EL (cell line): ENCODE measurements at places on chromosomes 16 and 17.

DNA sequence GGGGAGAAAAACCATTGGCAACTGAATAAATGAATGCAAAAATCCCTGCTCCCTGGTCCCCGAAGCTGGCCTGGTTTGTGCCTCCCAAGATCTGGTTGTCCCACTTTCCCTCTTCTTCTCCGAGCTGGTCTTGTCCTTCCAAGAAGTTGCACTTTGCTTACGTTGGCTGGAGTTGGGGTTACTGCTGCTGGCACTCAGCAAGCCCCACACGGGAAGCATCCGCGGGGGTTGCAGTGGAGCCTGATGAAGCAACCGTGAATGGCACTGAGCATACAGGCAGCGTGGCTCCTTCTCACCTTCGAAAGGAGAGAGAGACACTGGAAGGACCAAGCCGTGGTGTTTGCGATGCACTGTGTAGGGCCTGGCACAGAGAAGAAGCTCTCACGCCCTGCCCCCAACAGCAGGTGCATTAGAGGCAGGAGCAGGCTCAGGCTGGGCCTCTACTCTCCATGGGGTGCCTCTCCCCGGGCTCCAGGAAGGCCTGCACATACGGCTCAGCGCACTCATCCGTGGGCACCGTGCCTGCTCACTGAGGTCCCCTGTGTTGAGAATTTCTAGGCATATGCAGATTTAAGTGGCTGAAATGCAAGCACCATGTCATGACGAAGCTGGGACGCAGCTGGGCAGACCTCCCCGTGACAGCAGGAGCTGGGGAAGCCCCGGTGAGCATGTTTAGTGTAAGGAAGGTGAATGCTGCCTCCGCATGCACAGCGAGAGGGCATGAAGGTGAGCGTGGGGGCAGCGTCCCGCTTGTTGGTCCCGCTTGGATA, 12.1 kb downstream of the CA5A start:
- no peak for DNase-seq

- DNase-seq, result no peak
These were observed 3.7 kb downstream of the DLX4 start for GRCh38 chr17:49972486-49973270.

DNA sequence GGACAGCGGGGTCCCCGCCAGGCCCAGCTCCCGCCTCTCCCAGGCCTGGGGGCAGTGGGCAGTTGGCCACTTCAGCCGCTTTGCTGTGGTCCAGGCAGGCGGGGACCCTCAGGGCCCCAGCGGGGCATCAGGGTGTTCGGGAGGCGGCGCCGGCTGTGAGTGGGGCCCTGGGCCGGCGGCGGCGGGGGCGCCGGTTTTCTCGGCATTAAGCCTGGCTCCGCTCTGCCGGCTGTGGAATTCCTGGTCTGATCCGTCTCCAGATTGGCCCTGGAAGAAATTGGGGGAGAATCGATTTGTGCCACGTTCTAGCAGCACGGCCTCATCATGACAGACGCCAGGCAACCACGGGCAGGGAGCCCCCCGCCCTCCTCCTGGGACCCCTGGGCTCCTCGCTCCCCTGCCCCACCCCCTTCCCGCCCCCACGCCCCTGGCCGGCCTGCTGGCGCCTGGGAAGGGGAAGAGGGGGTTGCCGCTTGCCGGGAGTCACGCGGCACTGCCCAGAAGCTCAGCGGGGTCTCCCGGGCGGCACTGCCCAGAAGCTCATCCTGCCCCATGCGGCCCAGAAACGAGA, 28.6 kb upstream of the SSTR5 start:
- no peak for DNase-seq

DNA sequence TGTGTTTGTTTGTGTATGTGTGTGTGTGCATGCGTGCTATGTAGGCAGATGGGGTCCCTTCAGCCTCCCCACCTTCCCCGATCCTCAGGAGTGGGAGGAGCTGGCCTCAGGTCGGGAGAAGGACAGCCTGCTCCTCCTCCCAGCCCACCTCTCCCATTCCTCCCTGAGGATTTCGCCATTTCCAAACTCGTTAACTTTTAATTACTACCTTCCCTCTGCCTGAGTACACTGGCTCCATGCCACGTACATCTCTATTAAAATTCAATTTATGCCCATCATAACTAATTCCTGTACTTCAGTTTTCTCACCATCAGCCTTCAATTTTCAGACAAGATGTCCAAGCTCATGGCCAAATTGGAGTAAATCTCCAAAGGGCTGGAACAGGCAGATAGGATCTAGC, 148.6 kb downstream of the SDK2 start:
- DNase-seq, result no peak

- peak; percentile 19 for DNase-seq
These were observed 674 bp downstream of the C17orf75 start for GRCh38 chr17:32341141-32341856.

DNA sequence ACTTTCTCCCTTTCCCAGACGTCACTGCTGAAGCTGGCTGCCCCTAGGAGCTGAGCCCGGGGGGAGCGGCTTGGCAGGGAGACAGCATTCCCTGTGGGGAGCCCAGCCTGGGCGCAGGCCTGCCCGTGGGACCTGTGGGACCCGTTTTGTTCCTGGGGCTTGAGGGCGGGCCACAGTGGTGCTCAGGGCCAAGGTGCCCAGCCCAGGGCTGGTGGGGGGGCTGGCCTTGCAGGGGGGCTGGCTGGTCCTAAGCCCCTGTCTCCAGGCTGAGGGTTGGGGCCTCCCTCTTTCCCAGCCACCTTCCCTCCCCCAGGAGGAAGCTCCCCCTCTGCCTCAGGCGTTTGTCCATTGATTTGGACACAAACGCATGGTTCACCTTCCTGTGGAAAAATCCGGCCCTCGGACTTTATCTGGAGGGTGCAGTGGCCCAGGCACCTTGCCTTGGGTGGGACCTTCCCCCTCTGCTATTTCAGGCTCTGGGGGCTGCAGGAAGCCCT, 4.4 kb downstream of the NHERF2 start:
- DNase-seq, result no peak

DNA sequence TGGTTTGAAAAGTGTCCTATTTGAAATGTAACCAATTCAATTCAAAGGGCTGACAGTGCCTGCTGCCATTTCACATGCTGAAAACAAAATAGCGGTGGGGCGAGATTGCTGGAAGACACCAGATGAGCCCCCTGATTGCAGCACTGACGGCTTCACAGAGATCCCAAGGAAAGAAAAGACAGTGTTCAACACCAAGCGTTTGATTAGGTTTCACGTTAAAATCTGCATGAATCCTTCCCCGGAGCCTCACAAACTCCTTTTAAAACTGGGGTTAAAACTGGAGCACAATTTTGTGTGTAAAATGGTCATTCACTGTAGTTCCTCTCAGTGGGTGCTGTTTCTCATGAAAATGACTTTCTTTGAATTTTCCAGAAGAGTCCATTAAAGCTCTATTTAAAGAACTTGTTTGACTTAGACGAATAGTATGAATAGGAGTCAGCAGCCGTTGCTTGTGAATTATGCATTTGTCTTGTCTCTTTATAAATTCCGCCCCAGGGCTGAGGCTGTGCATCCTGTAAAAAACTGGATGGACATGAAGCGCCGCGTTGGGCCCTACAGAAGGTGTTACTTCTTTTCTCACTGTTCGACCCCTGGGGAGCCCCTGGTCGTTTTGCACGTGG, 8.8 kb downstream of the MLYCD start:
- no peak for DNase-seq

GRCh38 chr17:4407216-4407615, 26.5 kb upstream of the SPNS3 start:
- DNase-seq, result no peak
